ENCODE measurements at places on chromosomes 13 and 19. TPM values are rescaled to one million over a fixed set of nuclear protein-coding genes. Genes with fewer than 3 reads are reported as not detected.

The COL4A1 gene
- 0.06 TPM for total RNA-seq

The GNG7 gene
- total RNA-seq: 15.6 TPM

The DENND1C gene
- 68.3 TPM for total RNA-seq

The DAND5 gene
- total RNA-seq: 0.77 TPM

The ZFP36 gene
- 57.2 TPM for total RNA-seq

The ARHGEF7 gene
- total RNA-seq: 51.3 TPM

The RNF113B gene
- total RNA-seq: not detected

The GPR183 gene
- total RNA-seq: not detected

DNA sequence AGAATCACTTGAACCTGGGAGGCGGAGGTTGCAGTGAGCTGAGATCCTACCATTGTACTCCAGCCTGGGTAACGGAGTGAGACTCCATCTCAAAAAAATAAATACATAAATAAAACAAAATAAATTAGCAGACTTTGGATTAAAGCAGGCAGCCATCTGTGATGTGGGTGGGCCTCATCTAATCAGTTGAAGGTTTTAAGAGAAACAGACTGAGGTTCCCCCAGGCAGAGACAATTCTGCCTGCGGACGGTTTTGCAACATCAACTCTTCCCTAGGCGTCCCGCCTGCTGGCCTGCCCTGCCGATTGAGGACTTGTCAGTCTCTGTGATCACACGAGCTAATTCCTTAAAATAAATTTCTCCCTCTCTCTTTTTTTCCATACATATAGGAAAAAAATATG is 23.7 kb downstream of the ATCAY start:
- DNase-seq: no peak

DNA sequence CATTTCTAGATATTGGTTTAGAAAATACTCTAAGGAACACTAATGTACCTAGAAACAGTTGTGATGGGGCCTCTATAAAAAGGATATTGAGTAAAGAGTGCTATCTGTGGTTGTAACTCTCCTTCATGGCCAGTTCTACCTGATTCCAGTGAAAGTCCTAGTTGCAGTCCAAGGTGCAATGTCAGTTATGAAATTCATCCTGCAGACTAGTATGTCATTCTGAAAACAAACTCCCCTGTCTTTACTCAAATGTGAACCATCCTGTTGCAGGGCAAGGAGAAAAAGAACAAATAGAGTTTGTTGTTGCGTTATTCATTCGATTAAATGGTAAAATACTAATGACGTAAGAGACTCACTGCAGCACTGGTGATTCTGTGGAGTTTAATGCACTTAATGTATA is 18.3 kb upstream of the N4BP2L1 start:
- DNase-seq: no peak

DNA sequence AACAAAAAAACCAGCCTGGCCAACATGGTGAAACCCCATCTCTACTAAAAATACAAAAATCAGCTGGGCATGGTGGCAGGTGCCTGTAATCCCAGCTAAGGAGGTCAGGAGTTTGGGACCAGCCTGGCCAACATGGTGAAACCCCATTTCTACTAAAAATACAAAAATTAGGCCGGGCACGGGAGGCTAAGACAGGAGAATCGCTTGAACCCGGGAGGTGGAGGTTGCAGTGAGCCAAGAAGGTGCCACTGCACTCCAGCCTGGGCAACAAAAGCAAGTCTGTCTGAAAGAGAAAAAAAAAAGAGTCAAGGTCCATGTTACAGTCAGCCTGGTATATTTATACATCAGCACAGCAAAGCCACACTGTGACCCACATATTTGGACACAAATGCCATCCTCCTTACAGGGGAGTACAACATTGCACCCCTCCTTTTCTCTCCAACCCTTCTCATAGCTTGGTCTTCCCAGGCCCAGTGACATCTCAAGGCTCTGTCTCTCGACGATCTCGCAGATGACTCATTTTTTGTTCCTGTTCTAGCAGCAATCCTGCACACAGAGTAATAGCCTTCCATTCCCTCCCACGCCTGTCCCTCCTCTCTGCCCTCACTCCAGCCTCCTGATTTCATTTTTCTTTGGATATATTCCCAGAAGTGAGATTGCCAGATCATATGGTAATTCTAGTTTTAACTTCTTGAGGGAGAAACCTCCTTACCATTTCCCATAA is 21.0 kb upstream of the DPP9 start:
- no peak for DNase-seq

GRCh38 chr13:103866048-103866447 is 799.8 kb upstream of the SLC10A2 start:
- DNase-seq: no peak

DNA sequence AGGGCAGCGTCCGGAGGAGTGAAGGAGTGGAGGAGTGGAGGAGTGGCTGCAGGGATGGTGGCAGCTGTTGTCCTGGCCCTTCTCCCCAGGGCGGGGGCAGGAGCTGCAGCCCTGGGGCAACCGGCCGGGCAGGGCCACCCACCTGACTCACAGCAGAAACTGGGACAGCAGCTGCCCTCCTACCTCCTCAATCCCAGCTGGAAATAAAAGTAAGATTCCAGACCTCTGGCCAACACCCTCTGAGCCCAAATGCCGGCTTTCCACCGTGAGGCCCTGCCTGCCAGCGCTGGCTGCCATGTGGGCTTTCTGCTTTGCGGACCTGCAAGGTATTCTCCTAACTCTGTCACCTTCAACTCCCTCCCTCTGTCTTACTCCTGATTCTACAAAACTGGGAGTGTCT is 3.3 kb upstream of the CLPP start:
- no peak for DNase-seq

DNA sequence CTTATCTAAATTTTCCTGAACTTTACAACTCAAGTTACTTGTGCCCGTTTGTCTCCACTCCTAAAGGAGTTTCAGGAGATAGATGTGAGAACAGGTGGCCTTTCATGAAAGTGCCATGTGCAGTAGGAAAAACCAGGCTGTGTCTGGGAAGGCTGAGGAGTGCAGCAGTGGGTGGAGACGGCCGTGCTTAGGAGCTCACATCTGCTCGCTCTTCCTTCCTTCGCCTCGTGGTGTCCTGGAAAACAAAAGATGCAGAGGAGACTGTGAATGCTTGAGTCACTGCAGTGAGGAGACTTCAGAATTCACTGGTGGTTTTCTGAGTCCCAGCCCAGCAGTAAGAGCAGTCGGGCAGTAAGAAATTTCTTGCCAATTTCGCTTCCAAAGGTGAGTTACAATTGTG is 138.4 kb upstream of the RNF113B start:
- DNase-seq: no peak

- DNase-seq: no peak
These were observed 37.0 kb upstream of the TNFAIP8L1 start for GRCh38 chr19:4602173-4602788.

- DNase-seq: no peak
These were observed 171.3 kb downstream of the DACH1 start for GRCh38 chr13:71695662-71696061.

GRCh38 chr19:55384131-55384919 is at the start of gene TMEM238:
Gene TMEM238 (minus strand): TSS chr19:55384292. CDS start chr19:55384259, 33 bp downstream.
- DNase-seq: peak; percentile 63

DNA sequence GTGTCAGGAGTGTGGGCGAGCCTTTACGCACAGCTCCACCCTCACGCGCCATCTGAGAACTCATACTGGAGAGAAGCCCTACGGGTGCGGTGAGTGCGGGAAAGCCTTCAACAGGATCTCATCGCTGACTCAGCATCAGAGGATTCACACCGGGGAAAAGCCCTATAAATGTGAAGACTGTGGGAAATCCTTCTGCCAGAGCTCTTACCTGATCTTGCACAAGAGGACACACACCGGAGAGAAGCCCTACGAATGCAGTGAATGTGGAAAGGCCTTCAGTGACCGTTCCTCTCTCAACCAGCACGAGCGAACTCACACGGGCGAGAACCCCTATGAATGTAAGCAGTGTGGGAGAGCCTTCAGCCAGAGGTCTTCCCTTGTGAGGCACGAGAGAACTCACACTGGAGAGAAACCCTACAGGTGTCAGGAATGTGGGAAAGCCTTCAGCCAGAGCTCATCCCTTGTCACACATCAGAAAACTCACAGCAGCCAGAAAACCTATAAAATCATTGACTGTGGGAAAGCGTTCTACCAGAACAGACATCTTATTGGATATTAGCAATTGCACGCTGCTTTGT is 6.9 kb upstream of the ZNF555 start:
- DNase-seq: no peak

GRCh38 chr13:112879283-112879833 is 89.7 kb upstream of the MCF2L start:
- no peak for DNase-seq

DNA sequence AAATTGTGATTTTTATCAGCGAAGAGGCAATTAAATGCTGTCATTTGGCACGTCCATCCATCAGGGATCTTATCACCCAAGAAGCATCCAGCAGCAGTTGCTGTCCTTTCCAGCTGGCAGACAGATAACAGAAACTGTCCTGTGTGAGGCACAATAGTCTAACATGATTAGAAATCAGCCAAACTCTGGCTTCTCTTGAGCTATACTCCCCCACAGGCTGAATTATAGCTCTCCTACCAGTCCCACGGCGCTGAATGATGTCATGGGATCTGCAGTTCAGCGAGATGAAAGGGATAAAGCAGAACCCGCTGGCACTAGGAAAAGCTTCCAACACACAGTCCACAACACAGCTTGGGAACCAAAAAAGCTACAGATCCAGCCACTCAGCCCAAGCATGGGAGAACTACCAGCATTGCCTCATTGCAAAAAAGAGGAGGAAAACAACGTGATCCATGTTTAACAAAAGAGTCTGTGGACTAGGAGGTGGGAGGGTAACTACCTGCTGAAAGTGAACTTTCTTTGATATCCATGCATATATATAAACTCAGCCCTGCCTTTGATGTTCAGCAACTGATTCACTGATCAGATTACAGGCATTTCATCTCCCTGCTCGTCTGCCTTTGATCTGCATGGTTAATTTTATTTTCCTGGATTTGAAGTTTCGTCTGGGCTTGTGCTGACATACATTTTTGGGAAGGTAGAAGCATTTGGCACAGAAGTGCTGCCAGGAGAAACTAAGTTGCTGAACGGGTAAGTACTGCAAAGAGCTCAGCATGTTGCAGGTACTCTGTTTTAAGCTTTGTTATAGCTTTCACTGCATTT is at the start of gene TNFRSF19:
Gene TNFRSF19 (plus strand): TSS at position 314 of the 822 bp plus-strand sequence. CDS start 19,772 bp downstream, outside the sequence.
- no peak for DNase-seq

GRCh38 chr19:38699647-38700349 is 44.5 kb downstream of the CAPN12 start:
- DNase-seq: no peak

- no peak for DNase-seq
These were observed 52.3 kb upstream of the FNDC3A start for GRCh38 chr13:48923376-48923775.

DNA sequence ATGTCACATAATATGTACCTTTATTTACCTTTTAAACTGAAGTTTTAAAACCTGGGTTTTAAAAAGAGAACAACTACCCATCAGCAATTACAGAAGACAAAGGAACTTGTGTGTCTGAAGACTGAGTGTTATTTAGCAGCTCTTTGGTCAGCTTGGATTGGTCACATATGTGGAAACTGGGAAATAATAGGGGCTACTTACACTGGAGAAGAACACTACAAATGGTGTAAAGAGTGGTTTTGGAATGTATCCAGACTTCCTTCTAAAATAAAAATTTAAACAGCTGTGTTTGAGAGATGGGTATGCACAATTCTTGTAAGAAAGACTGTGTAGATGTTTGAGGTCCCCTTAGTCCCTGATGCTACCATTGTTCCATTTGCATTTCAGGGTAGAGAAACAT is 13.3 kb downstream of the TNFRSF19 start:
- DNase-seq: no peak

DNA sequence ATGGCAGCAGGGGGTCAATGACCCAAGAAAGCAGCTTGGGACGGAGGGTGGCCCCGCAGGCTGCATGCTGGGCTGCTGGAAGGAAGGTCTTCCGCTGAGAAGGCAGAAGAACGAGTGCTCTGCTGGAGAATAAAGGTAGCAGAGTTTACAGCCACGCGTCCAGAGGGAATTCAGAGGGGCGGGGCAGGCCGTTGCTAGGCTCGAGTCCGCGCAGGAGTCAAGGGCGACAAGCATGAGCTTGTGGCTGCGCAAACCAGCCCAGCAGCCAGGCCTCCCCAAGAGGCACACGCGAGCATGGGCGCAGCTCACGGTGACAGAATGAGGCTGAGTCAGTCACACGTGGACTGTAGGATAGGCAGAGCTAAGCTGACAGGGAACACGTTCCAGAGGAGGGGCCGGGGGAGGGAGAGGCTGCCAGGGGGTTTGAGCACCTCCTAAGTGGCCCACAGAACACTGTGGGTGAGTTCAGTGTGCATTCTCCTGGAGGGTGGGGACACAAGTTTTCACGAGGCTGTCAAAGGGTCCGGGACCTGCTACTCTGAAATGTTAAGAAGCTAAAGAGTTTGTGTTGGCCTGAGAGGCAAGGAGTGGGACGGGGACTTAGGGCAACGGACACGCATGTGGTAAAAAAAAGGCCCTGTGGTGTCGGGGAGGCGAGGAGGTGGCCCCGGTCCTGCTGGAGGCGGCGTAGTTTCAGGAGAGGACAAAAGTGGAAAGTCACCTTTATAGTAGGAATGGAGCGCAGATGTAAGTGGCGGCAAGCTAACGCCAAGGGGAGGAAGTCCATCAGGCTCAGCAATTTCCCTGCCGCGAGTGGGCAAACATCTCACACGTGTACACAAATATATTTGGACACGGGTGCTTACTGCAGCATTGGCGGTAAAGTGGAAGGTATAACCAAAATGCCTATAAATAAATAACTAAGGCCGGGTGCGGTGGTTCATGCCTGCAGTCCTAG is 17.7 kb downstream of the RFX2 start:
- DNase-seq: no peak

DNA sequence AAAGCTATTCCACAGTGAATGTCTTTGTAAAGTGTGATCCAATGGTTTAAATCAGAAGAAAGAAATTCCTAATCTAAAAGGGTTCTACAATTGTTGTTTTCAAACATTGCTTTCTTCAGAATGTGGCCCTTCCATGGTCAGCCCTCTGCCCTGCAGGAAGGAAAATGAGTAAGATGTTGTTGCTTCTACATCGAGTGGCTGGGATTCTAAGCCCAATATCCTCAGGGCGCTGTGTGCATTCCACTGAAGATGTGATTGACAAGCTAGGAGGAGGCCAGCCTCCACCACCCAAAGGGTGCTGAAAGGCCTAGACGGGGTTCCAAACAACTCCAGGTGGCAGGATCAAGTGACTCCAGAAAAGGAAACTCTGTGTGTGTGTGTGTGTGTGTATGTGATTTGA is 316.9 kb upstream of the TSHZ3 start:
- DNase-seq: no peak

DNA sequence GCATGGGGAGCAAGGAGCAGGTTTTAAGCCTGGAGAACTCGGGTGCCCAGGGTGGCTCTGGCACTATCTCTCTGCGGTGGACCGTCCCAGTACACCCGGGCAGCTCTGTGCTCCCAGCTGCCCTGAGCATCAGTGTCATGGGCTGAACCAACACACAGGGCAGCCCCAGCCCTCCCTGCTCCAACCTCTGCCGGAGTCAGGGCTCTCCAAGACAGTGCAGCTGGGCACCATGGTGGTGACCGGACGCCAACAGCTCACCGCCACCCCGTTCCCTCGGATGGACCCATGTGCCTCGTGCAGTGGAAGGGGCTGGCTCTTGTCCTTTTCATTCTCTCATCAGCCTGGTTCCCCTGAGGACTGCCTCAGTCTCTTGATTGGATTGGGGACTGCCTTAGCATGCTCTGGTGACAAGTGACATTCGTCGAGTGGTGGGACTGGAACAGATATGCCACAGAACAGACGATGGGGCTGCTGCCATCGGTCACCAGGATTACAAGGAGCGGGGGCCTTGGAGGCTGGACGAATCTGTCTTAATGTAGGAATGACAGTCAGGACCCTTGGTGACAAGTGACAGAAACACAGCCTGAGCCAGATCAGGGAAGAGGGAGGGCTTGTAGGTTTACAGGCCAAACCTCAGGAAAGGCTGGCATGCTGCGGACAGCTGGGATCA is 25.7 kb upstream of the VSTM2B start:
- DNase-seq: no peak

Measured in OCI-LY7 (cell line).